ENCODE measurements at places on chromosomes 6 and 20. TPM values are rescaled to one million over a fixed set of nuclear protein-coding genes. Genes with fewer than 3 reads are reported as not detected.

Gene FKBP1C
- not detected for total RNA-seq

Gene CRISP3
- total RNA-seq = 10.8 TPM

Gene PRL
- 0.48 TPM for total RNA-seq

Gene NINL
- total RNA-seq = 17.6 TPM

Gene BCAS1
- total RNA-seq = 4.3 TPM

Gene MYBL2
- 0.24 TPM for total RNA-seq

Gene SLC17A1
- total RNA-seq = 6.5 TPM

Gene XKR7
- 0.48 TPM for total RNA-seq

Gene ABHD16B
- total RNA-seq = not detected

Gene SFTA2
- total RNA-seq = not detected

Gene RBBP8NL
- not detected for total RNA-seq

Gene EPB41L1
- 7.5 TPM for total RNA-seq

Gene EFCAB8
- total RNA-seq = 0.96 TPM

Gene VSX1
- total RNA-seq = 0.24 TPM

Gene DCDC2
- total RNA-seq = 4.3 TPM

Gene CSNK2A1
- total RNA-seq = 91.5 TPM

Gene SCUBE3
- total RNA-seq = 10.6 TPM

Gene VIP
- 5.3 TPM for total RNA-seq

Gene COL9A1
- total RNA-seq = 9.4 TPM

Gene LHFPL5
- 0.24 TPM for total RNA-seq

Gene CCN2
- total RNA-seq = 376 TPM

Gene HSD17B8
- 9.6 TPM for total RNA-seq
